Airway epithelial cell (primary cell): ENCODE measurements at places on chromosomes 6 and 20. TPM values are rescaled to one million over a fixed set of nuclear protein-coding genes. Genes with fewer than 3 reads are reported as not detected.

The SLC29A1 gene
- total RNA-seq: 25.1 and 26.5 TPM in 2 replicates

The CST8 gene
- not detected in 2 replicates for total RNA-seq

The CFAP61 gene
- 0.05 TPM in 1 of 2 replicates, not detected in the other for total RNA-seq

The RGS17 gene
- total RNA-seq: 3.3 and 3.6 TPM in 2 replicates

The KHDC1L gene
- total RNA-seq: not detected in 2 replicates

The SLC2A10 gene
- total RNA-seq: 11.5 and 13.2 TPM in 2 replicates

The KCNK17 gene
- not detected in 2 replicates for total RNA-seq

The ZBTB12 gene
- total RNA-seq: 0.46 and 0.99 TPM in 2 replicates
